CD4-positive, alpha-beta T cell treated with Interleukin-15 for 1 hour (primary cell): ENCODE measurements at places on chromosomes 3 and 15.

DNA sequence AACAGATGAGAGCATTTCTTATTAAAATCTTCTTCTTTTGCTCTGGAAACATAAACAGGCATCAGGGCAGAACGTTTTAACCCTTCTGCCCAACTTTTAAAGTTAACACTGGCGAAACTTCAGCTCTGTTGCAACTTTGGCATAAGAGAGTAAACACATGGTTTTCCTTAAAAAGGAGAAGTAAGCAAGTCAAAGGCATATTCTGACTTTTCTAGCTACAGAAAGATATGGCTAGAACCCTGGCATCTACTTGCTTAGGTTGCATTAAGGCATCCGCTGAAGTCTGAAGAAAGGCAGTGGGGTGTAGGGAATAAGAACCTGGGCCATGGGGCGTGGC lies 13.3 kb upstream of the IL16 start:
- no peak for DNase-seq

GRCh38 chr3:149936812-149937230 lies 33.9 kb downstream of the PFN2 start:
- no peak for DNase-seq

DNA sequence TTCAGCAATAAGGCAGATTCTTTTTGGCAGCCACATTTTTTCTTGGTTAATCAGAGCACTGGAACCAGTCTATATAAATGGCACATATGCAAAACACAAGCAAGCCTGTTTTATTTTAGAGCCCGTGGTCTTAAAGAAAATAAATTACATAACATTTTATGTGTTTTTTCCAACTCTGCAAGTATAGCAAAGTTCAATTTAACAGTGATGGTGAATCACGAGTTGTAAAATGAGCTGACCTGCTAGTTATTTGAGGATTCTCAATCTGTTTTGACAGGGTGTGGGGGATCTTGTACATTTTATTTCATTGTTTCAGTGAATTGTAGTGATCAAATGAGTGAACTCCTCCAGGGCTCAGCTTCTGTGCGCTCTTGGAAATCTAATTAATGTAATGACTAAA lies 2.7 kb downstream of the ARHGEF26 start:
- DNase-seq, result no peak

- DNase-seq, result no peak
Measured at GRCh38 chr15:70420086-70420947, 322.6 kb upstream of the TLE3 start.

- DNase-seq, result no peak
Measured at GRCh38 chr15:60486742-60487141, 7.8 kb upstream of the ICE2 start.

- DNase-seq, result no peak
Measured at GRCh38 chr3:115630850-115631249, 7.5 kb downstream of the GAP43 start.

DNA sequence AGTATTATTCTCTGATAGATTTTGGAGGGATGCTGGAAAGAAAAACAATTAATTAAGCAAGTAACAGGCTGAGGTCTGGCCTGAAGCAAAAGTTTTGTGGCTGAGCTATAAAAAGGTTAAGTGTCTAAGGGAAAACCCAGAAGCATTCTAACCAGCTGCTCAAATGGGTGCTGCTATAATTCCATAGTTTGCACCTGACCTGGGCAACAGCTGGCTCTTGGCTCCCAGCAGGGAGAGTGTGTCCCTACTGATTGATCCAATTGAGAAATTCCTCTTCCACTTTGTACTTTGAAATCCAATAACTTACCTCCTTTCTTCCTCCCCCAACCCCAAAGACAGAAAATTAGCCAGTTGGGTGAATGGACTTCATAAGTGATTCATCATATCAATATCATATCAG lies 27.7 kb upstream of the SMAD3 start:
- DNase-seq, result no peak

GRCh38 chr15:26790118-26790517 lies 17.3 kb upstream of the GABRB3 start:
- DNase-seq, result no peak
